Activated gamma-delta T cell (primary cell): ENCODE measurements at places on chromosomes 12 and 14.

DNA sequence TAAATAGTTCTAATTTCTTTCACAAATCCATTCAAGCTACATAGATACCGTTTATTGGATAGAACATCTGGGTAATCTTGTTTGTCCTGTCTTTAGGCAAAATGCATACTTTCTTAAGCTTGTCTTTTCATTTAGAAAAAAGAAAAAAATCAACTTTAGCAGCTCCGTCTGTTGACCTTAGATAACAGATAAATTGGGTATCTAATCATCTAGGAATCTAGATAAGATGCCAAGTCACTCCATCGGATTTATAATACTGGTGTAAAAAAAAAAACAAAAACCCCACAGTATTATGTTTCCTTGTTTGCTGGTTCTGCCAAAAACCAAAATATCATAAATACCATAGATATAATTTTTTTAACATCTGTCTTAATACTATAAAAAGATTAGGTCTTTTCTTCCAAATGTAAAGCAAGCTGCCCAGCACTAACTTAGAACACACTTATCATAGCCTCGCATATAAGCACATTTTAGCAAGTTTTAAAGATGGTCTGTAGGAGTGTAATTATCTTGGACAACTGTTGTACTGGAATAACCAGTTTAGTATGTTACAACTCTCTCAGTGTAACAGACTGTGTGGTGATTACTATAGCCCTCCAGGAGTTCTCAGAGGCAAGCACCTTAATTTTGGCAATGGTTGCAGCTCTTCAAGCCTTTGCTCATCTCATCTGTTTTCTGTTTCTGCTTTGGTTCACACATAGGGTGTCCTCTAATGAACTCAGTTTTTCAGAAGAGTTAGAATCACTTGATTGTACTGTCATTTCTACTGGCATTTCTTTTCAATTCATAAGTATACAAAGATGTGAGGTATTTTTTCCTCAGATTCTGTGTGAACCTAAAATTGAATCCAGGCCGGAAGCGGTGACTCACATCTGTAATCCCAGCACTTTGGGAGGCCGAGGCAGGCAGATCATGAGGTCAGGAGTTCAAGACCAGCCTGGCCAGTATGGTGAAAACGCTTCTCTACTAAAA lies 83.1 kb downstream of the ANO6 start:
- no peak for DNase-seq

DNA sequence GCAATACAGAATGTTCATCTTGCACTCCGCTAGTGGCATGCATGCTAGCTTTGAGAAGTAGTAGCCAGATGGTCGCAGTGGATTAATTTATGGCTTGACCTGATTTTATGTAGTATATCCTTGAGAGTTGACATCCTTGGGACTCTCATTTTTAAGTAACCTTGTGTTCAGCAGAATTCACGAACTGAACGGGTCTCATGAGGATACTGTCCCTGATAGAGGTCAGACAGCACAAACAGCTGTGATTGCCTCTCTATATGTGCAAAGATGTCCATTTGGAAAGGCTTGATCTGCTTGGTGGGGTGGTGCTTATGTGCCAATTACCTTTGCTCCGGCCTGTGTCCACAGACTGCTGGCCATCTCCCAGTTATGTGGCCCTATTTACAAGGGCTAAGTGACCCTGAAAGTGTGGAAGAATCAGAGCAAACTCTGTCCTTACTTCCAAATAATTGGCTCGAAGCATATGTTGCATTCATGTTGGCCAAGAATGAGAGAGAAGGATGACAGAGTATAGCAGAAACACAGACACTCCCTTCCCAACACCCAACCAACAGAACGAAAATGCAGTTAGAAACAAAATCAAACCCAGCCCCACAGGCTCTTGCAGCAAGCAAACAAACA lies 167.1 kb downstream of the CRADD start:
- DNase-seq: no peak

GRCh38 chr14:105116451-105117256 lies 51.4 kb upstream of the GPR132 start:
- no peak for DNase-seq

- DNase-seq: no peak
Observed at GRCh38 chr14:91415794-91416743, 1.6 kb downstream of the CCDC88C start.

- no peak for DNase-seq
Observed at GRCh38 chr12:121787063-121788025, 6.1 kb downstream of the RHOF start.

GRCh38 chr14:102187044-102187443 lies 47.3 kb downstream of the WDR20 start:
- DNase-seq: no peak

DNA sequence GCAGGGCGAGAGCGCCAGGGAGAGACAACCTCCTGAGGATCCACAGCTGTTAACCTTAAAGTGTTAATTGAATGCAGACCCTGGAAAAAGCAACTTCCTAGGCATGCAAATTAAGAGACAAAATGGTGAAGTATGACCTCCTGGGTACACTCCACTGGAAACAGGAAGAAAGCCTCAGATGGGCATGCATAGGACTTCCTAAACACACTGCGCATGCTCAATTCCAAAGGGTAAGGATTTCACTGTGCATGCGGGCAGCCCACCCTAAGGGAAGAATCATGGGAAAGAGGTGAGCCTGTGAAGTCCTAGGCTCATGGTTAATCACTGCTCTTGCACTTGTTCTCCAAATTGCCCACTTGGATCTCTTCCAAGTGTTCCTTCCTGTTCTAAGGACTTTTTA lies 80.5 kb upstream of the CAPRIN2 start:
- DNase-seq: no peak

GRCh38 chr12:11347810-11348209 lies 37.6 kb upstream of the PRB4 start:
- DNase-seq: no peak

- DNase-seq: no peak
Observed at GRCh38 chr12:67709367-67709954, 60.9 kb downstream of the DYRK2 start.

GRCh38 chr14:89673512-89674225 lies 256.6 kb upstream of the FOXN3 start:
- DNase-seq: no peak

GRCh38 chr14:63178912-63179311 lies 25.3 kb upstream of the RHOJ start:
- no peak for DNase-seq

DNA sequence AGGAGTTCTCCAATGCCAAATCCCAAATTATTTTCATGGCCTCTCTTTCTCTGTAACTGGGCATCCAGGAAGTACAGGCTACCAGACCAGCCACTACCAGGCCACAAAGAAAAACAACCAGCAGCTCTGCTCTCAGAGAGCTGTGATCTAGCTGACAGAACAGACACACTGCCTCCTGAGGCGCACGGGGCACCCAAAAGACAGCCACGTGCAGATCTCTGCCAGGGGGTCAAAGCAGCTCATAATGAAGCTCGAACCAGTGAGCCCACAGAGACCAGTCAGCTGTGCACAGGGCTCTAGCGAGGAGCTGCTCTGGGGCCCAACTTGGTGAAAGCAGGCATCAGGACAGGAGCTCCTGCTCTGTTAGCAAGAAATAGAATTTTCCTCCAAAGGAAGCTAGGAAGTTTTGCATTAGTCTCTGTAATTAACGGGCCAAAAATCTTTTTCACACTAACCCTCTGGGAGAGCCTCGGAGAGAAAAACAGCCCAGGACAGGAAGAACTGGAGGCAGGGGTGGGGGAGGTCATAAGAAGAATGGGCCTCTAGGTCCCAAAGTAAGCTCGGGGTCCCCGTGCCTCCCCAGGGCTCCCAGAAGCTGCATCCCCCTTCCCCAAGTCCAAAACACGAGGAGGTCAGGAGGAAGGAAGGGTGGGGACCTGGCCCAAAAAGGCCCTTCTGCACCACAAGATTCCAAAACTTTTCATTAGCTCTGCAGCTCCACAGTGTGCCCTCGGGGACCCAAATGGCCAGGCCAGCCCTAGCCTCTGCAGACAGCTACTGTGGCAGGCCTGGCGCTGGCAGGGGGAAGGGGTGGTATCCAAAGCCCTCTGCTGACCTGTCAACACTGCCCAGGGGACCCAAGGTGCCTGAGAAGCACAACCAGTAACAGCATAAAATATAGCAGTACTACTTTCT lies 30.2 kb downstream of the ACTN1 start:
- no peak for DNase-seq

DNA sequence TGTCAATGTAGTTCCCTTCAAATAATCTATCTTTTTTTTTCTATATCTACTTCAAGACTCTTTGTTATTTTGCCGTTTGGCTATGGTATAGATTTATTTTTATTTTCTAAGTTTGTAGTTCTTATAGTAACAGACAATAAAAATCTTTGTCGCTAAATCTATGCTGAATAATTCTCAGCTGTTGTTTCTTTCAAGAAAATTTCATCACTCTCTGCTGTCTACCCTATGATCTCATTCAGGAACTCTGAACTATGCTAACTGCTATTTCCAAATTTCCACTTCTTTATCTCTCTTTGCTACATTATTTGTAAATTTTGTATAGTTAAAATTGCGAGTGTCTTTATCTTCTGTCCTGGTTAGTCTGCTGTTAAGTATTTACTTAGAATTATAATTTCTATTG lies 353.6 kb downstream of the LRFN5 start:
- no peak for DNase-seq

DNA sequence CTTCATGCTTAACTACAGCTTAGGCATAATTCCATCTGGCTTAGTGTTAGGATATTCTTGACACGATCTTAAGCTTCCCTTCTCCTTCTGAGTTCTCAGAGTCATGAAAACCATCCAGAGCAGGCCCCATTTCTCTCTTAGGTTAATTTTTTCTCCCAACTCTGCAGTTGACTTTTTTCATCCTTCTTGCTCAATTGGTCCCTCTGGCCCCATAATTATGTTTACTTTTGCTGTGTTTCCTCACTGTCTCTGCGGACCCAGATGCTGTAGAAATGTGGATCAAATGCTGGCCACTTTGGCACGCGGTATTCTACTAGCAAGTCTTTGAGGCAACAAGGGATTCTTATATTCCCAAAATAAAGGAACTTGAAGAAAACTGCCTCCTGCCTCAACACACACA lies 9.5 kb downstream of the TMEM132C start:
- DNase-seq: no peak

- no peak for DNase-seq
Observed at GRCh38 chr12:124408822-124409517, 114.1 kb downstream of the RFLNA start.

GRCh38 chr12:3262470-3262869 lies 185.3 kb downstream of the TSPAN9 start:
- DNase-seq: no peak

DNA sequence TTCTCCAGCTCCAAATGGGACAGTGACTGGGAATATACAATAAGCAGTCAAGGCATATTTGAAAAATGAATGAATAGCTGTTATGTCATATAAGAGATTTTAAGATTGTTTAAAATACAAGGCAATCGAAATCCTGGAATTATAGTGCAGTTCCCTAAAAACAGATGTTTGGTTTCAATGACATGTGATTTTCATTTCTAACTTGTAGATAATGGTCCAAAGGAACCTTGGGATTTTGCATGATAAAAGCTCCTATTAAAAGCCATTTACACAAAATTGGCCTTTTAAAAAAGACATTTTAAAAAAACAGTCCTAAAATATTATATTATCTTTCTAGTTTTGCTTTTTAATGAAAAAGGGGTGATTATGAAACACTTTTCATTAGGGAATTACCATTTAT lies 905.1 kb downstream of the GALC start:
- DNase-seq: no peak

DNA sequence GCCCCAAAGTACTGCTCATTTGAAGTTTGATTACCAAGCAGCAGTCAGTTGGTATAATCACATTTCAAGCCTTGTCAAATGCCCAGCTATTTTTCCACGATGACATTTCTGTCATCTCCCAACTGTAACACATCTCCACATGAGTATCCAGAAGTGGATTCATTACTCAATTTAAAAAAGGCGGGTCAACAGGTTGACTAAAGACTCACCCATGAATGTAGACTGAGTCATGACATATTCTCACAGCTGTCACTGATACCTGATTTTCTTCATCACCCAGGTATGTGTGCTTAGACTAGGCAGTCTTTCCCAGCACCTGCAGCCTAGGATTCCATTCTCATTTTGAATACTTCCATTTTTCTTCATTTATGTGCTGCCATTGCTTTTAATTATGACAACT lies 75.1 kb upstream of the DBX2 start:
- no peak for DNase-seq

- DNase-seq: no peak
Observed at GRCh38 chr14:59398841-59399240, 66.3 kb downstream of the GPR135 start.

DNA sequence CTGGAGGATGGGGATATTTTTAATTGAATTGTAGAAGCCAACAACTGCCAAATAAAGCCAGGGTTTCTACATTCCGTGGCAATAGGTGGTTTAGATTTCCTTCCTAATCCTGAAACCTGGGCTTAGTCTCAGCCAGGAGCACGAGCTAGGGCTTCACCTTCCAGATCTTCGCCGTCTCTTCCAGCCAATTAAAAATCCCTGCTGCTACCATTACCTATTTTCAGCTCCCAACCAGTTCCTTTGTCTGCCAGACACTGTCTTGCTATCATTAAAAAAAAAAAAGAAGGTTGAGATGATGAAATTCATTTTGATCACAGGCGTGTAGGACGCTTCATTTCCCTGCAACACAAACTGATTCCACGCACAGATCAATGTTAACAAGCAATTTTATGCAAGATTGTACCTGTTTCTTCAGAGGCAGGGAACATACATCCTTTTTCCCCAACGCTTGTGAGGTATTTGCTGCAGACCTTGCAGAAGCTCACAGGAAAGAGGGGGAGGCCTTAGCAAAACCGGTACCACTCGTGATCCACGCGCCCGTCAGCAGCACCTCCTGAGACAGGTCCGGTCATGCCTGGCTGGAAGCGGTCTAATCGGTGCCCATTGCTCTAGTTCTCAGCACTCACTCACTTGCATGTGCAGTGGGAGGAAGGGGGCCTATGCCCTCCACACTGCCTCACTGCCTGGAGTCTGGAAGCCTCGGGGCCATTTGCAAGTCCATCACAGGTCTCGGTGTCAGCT lies 65.1 kb downstream of the SLC6A12 start:
- no peak for DNase-seq

- DNase-seq: no peak
Observed at GRCh38 chr12:7571257-7571656, 67.7 kb upstream of the CD163 start.

DNA sequence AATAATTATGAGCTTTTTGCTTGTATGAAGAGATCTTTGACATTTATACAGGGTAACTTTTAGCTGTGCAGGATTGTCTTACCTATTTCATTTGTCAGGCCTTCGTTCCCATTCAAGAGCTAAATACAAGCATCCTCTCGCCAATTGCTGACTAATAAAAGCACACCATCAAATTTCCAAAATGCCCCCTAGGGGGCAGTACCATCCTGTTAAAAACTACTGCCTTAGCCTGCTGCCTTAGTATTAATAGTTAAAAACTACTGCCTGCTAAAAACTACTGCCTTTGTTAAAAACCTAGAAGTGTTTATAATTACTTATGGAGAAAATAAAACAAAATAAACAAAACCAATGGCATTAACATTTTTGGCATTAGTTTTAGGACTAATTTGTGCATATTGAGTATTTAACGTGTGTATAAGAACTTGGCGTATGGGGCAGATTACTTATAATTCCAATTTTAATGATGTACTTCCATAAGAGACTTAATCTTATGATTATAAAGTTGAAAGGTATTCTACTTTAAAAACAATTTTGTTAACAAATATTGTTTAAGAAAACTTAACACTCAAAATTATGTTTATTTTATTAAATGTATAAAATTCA lies 3.0 kb upstream of the IFI27L2 start:
- no peak for DNase-seq
